ENCODE measurements at places on chromosomes 3 and 15.

DNA sequence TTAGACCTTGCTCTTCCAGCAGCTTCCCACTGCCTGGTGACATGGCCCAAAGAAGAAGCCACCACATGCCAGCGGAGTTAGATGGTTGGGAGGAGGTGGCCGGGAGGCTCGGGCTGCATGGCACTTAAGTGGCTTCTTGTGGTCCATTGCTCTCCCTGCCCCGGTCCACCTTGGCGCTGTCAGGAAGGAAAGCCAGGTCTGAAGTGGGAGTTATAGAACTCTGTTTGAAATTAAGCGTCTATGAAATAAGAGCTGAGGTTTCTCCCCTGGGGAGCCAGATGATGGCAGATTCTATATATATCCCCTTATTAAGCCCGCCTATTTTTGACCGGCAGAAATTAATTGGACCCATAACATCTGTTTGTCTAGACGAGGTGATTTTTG lies 61.2 kb downstream of the ITGA11 start:
- DNase-seq, result no peak

DNA sequence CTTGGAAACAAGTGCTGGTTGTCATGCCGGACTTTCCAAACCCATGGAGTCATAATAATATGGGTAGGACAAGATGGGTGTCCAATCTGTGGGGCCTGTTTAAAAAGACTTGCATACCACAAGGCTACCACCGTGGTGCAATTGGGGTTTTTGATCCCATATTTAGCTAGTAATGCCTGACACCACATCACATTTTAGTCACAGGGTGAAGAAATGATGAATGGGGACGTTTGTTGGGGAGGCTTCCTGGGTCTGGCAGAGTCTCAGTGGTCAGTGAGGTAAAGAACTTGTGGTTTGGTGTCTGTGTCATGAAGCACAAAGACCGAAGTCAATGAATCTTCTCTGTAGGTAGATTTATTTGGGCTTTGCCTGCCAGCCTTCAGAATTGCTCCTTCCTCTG lies 31.0 kb downstream of the P3H2 start:
- no peak for DNase-seq

- DNase-seq, result peak; percentile 91
Measured at GRCh38 chr3:153289334-153289808, 127.3 kb downstream of the RAP2B start.

- no peak for DNase-seq
Measured at GRCh38 chr3:72246685-72247084, 461.7 kb upstream of the PROK2 start.

DNA sequence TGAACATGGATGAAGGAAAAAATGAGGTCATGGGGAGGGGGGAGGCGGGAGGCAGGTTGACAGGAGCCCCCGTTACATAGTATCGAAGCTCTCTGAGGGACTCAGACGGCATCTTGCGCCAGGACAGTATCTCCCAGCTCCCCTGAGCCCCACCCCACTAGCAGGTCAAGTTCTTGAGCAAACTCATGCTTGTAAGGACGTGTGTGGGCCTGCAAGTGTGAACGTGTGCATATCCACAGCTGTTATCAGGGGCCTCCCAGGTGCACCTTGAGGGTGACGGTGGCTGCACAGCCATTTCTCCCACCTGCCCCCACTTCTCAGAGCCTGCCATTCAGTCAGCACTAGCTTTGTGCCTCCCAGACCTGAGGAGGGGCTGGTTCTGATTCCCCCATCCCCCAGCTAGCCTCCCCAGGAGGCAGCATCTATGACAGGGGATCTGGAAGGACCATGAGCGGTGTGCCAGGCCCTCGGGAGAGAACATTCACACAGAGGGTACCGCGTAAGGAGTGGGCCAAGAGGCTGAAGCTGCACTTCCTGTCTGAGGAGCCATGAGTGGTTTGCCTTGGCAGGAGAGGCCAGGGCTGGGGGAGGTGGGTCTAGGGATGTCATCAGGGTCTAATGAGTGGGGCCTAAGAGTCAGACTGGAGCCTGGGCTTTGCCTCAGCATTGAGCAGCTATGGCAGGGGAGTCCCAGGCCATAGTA lies 2.9 kb downstream of the SEMA3F start:
- DNase-seq, result no peak

- DNase-seq, result no peak
Measured at GRCh38 chr3:98966862-98967546, 65.5 kb upstream of the DCBLD2 start.

GRCh38 chr15:58453931-58454793 lies 22.4 kb downstream of the LIPC start:
- DNase-seq, result peak; percentile 81

DNA sequence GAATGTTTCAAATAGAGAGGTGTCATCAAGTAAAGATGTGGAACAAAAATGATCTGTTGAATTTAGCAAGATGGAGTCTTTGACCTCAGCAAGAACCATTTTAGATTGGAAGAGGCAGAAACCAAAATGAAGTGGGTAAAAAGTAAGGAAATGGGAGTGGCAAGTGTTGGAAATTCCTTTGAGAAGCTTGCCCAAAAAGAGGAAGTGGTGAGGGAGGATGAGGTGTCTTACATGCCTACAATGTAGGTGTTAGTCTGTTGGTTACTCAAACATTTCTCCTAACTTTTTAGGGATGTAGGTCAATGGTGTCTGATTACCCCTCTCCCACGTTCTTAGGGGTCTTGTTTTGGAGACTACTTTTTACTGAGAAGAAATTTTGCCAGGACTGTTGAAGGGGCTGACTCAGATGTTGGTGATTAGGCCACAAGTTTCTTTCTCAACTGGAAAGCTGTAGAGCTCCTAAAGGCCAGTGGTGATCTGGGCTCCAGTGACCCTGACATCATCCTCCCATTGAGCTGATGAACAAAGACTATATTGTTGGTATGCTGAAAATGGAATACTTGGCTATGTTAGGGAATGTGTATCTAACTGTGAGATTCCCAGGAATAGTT lies 5.1 kb downstream of the PPP2R3A start:
- peak; percentile 59 for DNase-seq

GRCh38 chr3:79351699-79352098 lies 416.1 kb downstream of the ROBO1 start:
- no peak for DNase-seq

DNA sequence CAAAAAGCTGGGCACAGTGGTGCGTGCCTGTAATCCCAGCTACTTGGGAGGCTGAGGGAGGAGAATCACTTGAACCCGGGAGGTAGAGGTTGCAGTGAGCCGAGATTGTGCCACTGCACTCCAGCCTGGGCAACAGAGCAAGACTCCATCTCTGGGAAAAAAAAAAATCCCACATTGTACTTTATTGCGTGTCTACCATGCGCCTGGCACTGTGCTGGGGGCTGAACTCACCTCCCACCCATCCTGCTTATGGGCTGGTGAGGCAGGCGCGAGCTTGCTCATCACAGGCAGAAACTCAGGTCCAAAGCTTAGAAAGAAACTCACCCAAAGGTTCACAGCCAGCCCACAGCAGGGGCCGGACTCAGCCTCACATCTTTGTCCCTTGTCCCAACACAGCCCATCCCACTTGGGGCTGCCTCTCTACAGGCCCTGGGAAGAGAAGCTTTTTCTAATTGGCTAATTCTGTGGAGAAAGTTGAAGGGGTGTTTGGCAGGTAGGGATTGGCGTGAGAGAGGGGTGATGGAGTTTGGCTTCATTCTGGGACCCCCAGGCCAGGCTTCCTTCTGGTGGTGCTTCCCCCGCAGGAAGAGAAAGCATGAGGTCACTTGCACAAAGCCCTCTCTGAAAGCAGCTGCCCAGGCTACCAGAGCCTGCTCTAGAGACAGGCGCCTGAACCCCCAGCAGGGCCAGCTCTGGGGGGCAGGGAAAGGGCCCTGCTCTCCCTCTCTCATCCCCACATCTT lies 122.6 kb upstream of the SMAD3 start:
- no peak for DNase-seq

GRCh38 chr15:74593122-74593521 lies 22.5 kb upstream of the CLK3 start:
- DNase-seq, result no peak

- no peak for DNase-seq
Measured at GRCh38 chr3:10017636-10018292, 8.5 kb upstream of the FANCD2 start.

- DNase-seq, result no peak
Measured at GRCh38 chr3:196399485-196399945, 32.7 kb downstream of the UBXN7 start.

DNA sequence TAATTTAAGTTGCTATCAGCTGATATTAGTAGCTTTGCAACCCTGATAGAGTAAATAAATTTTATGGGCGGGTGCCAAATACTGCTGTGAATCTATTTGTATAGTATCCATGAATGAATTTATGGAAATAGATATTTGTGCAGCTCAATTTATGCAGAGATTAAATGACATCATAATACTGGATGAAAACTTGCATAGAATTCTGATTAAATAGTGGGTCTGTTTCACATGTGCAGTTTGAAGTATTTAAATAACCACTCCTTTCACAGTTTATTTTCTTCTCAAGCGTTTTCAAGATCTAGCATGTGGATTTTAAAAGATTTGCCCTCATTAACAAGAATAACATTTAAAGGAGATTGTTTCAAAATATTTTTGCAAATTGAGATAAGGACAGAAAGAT lies 70.0 kb downstream of the ECT2 start:
- no peak for DNase-seq

DNA sequence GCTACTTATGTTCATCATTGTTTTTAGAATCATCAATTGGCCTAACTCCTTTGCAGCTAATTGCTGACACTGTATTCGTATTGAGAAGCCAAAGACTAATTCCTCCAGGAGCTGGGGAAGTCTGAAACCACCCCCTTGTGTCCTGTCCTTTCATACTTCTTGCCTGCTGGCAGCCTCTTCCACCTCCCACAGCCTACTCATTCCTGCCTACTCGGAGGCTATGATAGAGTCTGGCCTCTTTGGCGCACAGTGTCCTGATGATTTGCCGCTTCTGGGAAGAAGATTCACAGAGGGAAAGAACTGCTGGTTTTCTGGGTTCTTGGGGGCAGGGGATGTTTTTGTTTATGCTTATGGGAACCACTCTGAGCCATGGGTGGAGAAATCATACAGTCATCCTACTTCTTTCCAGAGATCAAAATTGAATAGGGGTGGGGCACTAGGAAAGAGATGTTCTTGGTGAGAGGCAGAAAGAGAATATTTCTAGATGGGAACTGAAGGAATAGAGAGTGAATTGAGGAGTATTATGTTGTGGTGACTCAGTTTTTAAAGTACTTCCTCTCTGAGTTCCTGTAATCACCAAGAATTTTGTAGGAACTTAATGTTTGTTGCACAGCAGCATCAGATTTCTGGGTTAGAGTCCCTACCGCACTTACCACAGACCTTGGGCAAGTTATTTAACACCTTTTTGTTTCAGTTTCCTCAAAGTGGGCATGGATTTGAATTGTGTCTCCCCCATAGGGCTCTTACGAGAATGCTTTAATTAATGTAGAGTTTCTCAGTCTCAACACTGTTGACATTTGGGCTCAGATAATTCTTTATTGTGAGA lies 22.1 kb upstream of the SCAANT1 start:
- DNase-seq, result peak; percentile 87

DNA sequence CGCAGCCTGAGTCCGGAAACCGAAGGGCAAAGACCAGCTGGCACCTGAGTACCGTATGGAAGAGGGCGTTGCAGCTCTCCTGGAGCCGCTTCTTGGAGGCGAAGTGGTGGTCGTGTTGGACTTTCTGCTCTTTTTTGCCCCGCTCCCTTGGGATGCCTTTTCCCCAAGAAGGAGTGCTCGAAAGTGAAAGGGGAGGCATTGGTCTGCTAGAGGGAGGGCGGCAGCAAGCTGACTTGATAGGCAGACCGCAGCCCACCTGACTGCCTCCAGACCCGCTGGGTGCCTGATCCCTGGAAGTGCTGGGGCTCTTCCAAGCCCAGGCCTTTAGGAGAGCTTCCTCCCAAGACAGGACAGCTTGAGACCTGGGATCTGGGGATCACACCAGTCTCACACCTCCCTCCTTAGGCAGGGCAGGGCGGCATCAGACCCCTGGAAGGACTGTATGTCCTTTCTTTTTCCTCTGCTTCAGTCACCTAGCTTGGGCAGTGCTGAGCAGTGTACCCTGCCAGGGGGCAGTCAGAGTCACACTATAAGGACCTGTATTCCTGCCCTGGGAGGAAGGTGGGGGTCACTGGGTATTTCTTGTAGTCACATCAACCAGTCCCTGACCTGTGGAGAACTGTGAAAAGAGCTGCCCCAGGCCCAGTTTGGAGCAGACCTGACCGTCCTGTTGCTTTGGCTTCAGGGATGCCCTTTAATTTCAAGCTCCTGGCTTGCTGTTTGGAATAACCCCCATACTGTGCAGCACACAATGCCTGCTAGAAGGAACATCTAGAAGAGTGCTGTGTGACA lies 2.1 kb downstream of the ACVR2B start:
- DNase-seq, result no peak

GRCh38 chr15:88710027-88710715 lies 71.4 kb downstream of the ISG20 start:
- no peak for DNase-seq

GRCh38 chr3:190182418-190183043 lies 61.8 kb upstream of the P3H2 start:
- DNase-seq, result no peak

DNA sequence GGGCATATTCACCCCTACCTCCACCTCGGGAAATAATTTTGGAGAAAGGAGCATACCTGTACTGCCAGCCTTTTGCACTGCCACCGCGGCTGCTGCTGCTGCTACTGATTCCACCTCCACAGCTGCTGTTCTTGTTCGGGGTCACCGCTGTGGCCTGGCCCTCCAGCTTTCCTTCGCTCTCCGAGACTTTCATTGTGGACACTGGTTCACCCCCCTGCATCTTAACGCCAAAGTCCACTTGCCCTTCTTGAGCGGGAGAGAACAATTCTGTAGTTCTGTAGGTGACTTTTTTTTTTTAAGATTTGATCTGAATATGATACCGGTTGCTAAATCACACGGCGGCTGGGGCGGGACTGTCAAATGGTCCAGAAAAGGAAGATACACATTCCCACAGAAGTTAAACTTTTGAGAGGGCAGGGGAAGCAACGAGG lies 701 bp downstream of the OSBPL11 start:
- DNase-seq, result no peak
